ENCODE measurements at places on chromosomes 3 and 15.

DNA sequence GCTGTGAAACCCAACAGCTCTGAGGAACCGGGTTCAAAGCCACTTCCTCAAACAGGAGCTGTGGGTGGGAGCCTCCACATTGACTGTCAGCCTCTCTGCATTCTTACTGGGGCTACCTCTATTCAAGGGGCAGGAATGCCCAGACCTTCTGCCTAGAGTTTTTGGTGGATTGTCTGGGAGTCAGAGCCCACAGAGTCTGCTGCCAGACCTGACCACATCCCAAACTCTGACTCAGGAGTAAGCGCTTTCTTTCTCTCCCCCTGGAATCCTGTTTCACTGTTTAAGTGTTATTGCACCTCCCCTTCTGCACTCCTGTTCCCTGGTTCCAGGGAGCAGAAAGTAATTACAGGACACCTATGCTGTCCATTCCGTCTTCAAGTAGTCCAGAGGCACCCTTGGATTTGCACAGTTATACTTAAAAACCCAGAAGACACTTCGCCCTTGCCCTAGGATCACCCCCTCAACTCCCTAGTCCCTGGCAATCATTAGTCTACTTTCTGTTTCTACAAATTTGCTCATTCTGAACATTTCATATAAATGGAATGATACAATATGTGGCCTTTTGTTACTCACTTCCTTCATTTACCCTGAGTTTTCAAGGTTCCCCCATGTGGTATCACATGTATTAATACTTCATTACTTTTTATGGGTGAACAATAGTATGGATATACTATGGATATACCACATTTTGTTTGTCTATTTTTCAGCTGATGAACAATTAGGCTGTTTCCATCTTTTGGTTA is 37.9 kb upstream of the TJP1 start:
- no peak for DNase-seq

GRCh38 chr3:39000008-39000450 is 51.7 kb downstream of the SCN11A start:
- peak; percentile 31 for DNase-seq

GRCh38 chr3:187327845-187328244 is 36.3 kb upstream of the MASP1 start:
- no peak for DNase-seq

- DNase-seq: no peak
Observed at GRCh38 chr15:63501256-63502089, 2.9 kb upstream of the USP3 start.

DNA sequence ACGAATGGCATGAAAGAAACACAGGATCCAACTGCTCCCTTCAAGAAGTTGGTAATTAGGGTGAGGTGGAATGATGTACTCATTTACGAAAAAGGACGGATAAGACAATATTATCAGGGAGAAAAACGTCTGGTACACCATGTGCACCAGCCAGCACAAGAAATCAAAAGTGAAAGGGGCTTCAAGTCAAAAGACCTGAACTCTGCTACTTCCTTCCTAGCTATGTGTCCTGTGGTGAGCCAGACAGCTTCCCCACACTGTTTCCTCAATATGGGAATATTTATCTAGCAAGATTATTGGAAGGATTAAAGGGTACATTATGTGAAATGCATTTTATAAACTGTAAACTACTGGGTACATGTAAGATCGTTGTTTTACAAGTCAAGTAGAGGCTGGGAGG is 33.9 kb downstream of the RAB27A start:
- no peak for DNase-seq

GRCh38 chr15:39132070-39132469 is 448.8 kb upstream of the THBS1 start:
- DNase-seq: no peak

DNA sequence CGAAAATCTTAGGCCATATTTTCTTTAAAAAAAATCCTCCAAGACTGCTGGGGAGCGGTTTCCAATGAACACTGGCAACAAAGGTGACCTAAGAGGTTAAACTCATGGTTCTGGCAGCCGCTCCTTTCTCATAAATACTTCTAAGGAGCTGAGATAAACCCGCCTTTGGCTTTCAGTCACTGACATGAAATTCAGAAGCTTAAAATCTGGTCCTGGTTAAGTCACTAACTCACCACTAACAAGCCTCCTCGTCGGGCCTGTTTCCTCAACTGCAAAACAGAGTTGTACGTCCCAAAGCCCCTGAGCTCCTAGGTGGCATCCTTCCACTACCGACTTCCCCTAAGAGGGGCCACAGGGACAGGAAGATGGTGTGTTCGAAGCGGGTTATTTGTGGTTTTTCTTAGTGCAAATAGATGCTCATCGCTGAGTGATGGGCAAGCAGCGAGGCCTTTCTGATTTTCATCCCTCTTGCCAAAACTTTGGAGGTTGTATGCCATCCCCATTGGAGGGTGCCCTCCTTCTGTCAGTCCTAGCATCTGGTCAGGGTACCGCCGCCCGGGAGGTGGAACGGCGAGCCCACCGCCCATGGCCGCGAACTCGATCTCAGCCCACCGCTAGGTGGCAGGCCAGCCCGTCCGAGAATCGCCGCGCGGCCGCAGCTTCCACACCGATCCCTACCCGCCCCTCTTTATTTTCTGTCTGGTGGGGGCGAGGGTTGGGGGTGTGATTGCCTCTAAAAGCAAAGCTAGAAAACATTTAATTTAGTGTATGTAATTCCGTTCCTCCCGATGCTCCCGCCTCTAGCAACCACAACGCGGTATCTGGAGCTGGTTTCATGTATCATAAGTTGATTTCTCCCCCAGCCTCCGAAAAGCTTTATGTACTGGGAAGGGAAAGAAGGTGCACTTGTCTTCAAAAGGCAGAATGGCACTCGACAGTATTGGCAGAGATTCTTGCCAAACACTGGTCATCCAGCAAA is 4.6 kb downstream of the BCL6 start:
- DNase-seq: peak; percentile 67

- no peak for DNase-seq
Observed at GRCh38 chr3:127690823-127691452, 18.2 kb downstream of the ABTB1 start.

- no peak for DNase-seq
Observed at GRCh38 chr3:43178891-43179366, 73.0 kb upstream of the POMGNT2 start.

- DNase-seq: no peak
Observed at GRCh38 chr3:197306374-197307086, 8.1 kb upstream of the DLG1 start.

- no peak for DNase-seq
Observed at GRCh38 chr3:184186184-184186901, at the start of gene ABCF3. TSS of gene ABCF3 (plus strand) at chr3:184186199. CDS start at chr3:184186208, 9 bp downstream.

- no peak for DNase-seq
Observed at GRCh38 chr3:182116386-182116785, 404.7 kb downstream of the SOX2 start.

GRCh38 chr15:53307952-53308624 is 451.4 kb downstream of the WDR72 start:
- no peak for DNase-seq

GRCh38 chr15:75866916-75867315 is 23.7 kb downstream of the UBE2Q2 start:
- DNase-seq: no peak

GRCh38 chr3:195041871-195042742 is 228.9 kb downstream of the XXYLT1 start:
- DNase-seq: no peak

DNA sequence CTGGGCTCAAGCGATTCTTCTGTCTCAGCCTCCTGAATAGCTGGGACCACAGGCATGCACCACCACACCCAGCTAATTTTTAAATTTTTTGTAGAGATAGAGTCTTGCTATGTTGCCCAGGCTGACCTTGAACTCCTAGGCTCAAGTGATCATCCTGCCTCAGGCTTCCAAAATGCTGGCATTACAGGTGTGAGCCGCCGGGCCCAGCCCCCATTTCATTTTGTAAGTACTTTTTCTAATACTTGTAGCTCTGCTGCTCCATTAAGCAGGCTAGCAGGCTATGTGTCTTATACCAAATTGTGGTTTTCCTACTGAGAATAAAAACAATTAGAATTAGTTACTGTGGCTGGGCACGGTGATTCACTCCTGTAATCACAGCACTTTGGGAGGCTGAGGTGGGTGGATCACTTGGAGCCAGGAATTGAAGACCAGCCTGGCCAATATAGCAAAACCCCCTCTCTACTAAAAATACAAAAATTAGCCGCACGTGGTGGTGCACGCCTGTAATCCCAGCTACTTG is 22.4 kb downstream of the NIPA1 start:
- DNase-seq: no peak

- no peak for DNase-seq
Observed at GRCh38 chr3:97825101-97825500, 3.3 kb downstream of the CRYBG3 start.

GRCh38 chr3:156816794-156817645 is 9.1 kb upstream of the LEKR1 start:
- peak; percentile 94 for DNase-seq

GRCh38 chr15:45162771-45163507 is 24.8 kb downstream of the SHF start:
- peak; percentile 50 for DNase-seq

- DNase-seq: no peak
Observed at GRCh38 chr3:43893727-43894126, 203.0 kb downstream of the ABHD5 start.

DNA sequence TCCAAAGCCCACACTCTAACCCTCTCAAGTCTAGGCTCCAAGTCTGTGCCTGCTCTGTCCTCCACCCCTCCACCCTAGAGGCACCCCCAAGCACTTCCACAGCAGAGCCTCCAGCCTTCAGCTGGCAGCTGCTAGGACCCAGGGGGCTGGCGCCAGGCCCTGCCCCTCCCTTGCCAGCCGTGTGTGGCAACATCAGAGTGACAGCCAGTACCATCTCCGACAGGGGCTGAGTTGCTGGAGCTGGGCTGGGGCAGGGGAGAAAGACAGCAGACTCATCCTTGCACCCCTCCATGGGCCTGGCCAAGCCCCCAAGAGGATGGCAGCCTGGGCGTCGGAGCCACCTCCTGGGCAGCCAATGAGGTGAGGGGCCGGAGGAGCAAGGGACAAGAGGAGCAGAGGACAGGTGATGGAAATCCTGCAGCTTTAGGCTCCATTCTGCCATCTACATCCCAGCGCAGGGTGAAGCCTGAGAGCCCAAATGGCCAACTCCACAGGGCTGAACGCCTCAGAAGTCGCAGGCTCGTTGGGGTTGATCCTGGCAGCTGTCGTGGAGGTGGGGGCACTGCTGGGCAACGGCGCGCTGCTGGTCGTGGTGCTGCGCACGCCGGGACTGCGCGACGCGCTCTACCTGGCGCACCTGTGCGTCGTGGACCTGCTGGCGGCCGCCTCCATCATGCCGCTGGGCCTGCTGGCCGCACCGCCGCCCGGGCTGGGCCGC is at the start of gene GPR62:
Gene GPR62 (plus strand): TSS at position 207 of the 718 bp plus-strand sequence. CDS start 272 bp downstream, at position 479.
- no peak for DNase-seq

DNA sequence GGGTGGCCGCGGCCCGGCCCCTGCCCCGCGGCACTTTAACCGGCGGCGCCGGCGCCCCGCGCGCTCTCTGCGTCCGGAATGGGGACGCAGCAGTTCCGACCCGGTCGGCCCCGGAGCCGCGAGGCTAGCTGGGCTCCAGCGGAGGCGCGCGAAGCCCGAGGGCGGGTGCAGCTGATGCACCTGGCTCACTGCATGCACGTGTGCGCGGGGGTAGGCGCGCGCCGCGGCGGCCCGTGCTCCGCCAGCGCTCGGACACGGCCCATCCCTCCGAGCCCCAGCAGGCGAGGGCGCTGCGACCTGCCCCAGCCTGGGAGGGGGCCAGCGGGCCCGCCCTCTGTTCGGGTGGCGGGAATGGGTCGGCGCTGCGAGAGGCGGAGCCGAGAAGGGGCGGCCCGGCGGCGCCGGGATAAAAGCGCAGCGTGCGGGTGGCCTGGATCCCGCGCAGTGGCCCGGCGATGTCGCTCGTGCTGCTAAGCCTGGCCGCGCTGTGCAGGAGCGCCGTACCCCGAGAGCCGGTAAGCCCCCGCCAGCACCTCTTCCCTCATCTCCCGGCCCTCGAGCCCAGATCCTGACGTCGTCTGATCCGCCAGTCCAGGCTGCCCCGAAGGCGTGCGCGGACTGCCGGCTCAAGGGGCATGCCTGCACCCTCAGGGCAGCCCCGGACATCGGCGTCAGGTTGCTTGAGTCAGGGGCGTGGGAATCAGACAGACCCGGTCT is at the start of the genes CHDH and IL17RB:
Gene CHDH (minus strand): TSS at position 286 of the 717 bp plus-strand sequence. CDS start 22,411 bp downstream, outside the sequence.
Gene IL17RB (plus strand): TSS at position 435 of the 717 bp plus-strand sequence. CDS start 21 bp downstream, at position 456.
- peak; percentile 22 for DNase-seq

GRCh38 chr15:80405970-80406369 is 1.8 kb downstream of the ARNT2 start:
- DNase-seq: no peak

DNA sequence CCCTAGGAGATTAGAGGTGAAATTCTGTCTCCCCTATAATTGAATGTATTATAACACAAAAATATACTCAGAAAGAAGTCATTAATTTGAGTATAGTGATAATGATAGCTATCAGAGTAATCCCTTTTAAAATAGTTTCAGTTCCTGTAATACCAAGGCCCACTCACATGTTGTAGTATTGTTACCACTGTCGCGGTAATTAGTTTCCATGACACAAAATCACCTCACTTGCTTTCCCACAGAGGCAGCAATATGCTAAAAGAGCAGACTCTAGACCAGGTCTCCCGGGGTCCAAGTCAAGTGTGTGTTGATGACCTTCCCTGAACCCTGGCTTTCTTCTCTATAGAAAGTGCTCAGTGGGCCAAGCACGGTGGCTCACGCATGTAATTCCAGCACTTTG is 39.5 kb upstream of the NSMCE3 start:
- DNase-seq: no peak

Data from NCI-H774 (cell line).